ENCODE measurements at places on chromosomes 2 and 18.

DNA sequence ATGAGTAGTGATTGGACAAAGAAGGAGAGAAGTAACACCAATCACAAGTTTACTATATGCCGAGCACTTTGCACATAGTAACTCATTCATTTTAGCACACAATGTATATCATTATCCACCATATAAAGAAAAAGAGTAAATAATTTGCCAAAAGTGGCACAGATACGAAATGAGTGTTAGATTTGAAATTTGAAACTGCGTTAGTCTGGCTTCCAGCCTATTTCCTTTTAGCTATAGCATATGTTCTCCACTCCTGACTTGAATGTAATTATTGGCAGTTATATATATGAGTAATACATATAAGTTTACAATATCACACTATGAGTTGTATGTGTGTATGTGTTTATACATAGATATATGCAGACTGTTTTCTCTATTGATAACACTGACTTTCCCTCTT lies 98.6 kb downstream of the NOL4 start:
- DNase-seq: no peak

DNA sequence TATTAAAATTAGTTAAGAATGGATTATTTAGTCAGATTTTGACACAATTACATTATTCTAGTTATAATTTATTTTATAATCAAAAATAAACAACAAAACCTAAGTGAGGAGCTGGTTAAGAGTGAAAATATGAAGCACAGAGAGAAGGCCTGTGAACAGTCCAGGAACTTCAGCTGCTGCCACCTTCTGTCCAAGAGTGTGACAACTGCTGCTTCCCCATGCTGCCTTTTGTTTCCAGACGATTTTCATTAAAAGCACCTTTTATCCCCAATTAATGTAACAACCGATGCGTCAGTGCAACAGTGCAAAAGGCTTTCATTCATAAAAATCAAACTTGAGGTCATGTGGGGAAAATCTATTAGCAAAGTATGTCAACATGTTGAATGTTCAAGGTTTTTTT lies 363.6 kb downstream of the CTNNA2 start:
- DNase-seq: no peak

GRCh38 chr2:10777842-10778723 lies 34.5 kb downstream of the PDIA6 start:
- DNase-seq: no peak

GRCh38 chr2:134586326-134586965 lies 132.4 kb downstream of the TMEM163 start:
- peak; percentile 32 for DNase-seq

DNA sequence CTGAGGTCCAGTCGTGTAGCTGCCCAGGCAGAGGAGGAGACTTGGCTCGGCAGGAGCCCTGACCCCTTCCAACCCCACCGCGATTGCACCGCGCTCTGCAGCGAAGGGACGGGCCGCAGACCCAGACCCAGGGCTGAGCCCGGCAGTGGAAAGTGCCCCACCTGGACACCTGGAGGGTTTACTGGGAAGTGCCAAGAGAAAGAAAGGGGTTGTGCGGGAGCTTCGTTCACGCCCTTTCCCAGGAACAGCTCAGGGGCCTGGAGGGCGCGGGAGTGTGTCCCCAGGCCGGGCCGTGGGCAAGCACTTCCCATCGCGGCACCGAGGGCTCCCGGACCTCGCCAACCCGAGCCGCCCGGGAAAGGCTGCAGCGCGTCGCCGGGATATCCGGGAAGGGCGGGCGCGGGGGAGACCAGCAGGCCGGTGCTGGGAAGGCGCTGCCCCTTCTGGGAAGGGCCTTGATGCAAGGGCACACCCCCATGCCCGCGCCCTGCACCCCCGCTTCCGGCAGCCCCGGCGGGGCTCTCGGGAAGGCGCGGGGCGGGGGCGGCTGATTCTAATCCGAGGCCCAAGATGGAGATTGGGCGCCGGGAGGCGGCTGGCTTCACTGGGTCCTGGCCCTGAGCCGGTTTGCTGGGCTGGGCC lies 36.1 kb upstream of the MRPL33 start:
- no peak for DNase-seq

Measured in NK-92 treated with Interleukin-12 subunit alpha and Interleukin-12 subunit beta, amount 100 ng/mL, for 24 hours (cell line).